A673 (cell line): ENCODE measurements at places on chromosomes 1 and 21. TPM values are rescaled to one million over a fixed set of nuclear protein-coding genes. Genes with fewer than 3 reads are reported as not detected.
A peak's percentile ranks its signal among the peaks of the same experiment; 100 is the strongest.

GRCh38 chr1:48596046-48596445 is 124.0 kb upstream of the SPATA6 start:
- DNase-seq = peak; percentile 77

DNA sequence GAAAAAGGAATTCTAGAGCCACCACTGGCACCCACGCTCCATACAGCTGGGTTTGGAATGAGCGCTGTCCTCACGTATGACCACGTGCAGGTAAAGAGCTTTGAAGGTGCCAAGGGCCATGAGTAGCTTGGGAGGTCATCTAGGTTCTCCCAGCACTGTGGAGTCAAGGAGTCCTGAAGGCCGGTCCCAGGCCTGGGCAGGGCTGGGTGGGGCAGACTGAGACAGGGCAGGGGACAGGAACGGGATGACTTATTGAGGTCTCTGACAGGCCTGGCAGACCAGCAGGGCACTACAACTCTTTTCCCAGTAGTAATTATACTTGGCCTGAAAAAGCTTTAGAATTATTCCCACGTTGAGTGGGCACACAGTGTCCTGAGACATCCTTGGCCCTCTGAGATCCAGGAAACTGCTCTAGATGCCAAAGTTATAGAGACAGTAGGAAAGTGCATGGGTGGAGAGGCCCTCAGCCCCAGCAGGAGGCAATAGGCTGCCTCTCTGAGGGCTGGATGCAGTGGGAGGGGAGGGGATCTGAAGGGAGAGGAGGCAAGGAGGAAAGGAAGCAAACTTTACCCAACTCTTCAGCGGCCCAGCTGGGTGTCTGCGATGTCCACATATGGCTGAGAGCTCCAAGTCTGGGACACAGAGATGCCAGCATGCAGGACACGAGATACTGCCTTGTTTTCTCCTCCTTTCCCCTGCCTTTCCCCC is 1.8 kb upstream of the CDA start:
- DNase-seq = no peak

DNA sequence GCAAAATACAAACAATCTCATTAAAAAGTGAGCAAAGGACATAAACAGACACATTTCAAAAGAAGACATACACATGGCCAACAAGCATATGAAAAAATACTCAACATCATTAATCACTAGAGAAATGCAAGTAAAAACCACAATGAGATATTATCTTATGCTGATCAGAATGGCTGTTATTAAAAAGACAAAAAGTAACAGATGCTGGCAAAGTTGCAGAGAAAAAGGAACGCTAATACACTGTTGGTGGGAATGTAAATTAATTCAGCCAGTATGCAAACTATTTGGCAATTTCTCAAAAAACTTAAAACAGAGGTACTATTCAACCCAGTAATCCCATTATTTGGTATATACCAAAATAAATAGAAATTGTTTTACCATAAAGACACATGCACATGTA is 32.2 kb upstream of the TNFSF18 start:
- no peak for DNase-seq

CTNNBIP1 gene
- total RNA-seq = 14.6 and 22.0 TPM in 2 replicates

DNA sequence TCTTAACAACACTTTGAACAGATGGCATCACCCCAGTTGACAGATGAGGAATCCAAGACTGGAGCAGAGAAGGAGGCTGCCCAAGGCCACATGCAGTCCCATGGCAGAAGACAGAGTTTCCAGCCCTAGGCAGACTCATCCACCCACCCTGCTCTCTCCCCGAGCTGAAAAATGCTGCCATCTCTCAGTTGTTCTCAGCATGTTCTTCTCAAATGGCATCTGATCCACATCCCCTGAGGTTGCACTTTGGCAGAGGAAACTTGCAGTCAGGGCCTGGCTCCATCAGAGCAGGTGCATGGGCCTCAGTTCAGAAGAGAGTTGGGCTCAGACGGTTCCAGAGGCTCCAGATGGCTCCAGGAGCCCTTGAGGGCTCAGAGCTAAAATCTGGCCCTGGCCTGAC is 709.4 kb downstream of the MATN1 start:
- DNase-seq = no peak

DNA sequence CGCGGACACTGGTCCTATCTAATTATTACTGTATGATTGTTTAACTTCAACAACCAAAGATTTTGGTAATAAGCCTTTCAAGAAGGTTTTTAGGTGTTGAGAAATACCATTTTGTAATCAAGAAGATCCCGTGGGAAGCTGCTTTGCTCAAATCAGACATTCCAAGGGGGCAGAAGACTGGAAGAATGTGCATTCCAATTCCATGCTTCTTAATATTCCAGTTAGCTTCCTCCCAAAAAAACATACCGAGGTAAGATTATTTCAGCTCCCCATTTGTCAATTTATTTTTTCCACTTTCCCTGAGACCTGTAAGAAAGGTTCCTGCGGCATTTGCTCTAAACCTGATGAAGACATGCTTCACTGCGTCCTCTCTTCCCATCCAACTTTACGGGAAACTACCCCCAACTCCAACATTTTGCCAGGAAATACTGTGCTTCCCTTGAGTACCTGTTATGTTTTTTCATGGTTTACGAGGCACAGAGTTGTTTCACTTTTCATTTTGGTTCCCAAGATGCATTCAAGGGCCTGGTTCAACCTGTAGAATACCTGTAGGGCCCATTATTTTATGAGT is 4.1 kb downstream of the CNN3 start:
- DNase-seq = no peak

DNA sequence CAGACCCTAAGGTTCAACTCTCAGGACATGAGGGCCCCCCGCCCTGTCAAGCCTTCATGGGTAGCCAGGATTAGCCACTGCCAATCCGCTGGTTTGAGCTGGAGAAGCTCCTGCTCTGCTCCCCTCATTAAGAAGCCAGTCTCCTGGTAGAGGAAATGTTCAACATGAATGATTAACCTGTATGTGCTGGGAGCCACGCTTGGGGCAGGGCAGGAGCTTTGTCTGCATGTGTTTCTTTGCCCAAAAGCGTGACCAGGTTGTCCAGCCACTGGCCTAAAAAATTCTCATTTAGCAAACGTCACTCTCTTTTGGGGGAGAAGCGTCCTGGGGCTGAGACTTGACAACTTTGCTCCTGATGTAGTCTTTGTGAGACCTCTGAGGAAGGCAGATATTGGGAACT is 96.5 kb downstream of the RRAGC start:
- no peak for DNase-seq

ERRFI1 gene
- 36.2 and 44.4 TPM in 2 replicates for total RNA-seq

TSPAN1 gene
- total RNA-seq = not detected in 2 replicates

TAL1 gene
- total RNA-seq = 0.11 TPM in 2 replicates
